Type B pancreatic cell (in vitro differentiated cells): ENCODE measurements at places on chromosomes 2 and 18.

- DNase-seq: no peak
These were observed 177.0 kb downstream of the CTIF start for GRCh38 chr18:48715711-48716361.

DNA sequence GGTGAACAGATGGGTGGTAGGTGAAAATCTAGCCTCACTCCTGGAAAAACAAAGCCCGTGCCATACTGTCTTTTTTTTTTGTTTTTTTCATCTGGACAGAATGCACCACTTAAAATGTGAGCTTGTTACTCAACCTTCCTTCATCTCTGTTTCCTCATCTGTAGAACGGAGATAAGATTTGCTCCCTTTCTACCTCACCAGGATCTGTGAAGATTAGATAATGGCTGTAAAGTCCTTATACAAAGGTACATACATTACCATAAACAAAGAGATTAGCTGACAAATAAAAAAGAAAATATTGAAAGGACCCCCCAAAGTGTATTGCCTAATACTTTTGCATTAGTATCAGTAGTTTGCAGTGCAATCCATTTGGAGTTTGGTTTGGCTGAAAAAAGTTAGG is 75.4 kb upstream of the ZEB2 start:
- DNase-seq: no peak

- no peak for DNase-seq
These were observed 39.0 kb upstream of the SLC35F5 start for GRCh38 chr2:113795405-113795920.

GRCh38 chr2:138707392-138708074 is 72.7 kb downstream of the NXPH2 start:
- DNase-seq: no peak

- no peak for DNase-seq
These were observed 47.3 kb upstream of the SERPINE2 start for GRCh38 chr2:224086226-224086914.

DNA sequence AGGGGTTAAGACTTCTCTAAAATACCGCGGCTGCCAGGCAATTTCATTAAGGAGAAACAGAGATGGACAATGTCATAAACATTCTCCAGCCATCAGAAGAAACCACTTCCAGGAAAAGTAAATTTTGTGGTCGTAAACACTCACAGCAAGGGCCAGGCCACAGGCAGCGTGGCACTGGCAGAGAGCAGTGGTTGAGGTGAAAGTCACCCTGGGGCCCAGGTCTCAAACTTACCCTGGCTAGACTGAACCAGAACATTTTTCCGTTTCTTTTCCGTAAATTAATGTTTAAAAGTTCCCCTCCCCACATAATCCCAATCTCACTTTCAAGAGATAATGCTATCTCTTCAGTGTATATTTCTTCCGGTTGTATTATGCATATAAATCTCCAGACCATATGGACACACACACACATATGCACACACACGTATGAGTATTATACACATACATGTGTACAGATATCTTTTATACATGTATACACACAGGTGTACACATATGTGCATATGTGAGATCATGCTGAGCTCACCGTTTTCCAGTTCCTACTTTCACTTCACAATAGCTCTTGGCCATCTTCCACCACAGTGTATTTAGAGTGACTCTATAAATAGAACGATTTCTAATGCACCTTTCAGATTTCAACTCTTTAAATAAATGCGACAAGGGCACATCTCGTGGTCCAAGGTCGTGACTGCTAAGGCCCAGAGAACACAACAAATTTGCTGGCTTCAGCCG is 90.1 kb downstream of the MALT1 start:
- DNase-seq: no peak

GRCh38 chr2:118097657-118098056 is 9.4 kb downstream of the INSIG2 start:
- DNase-seq: no peak
